ENCODE measurements at places on chromosomes 12 and 14.

GRCh38 chr14:90781344-90781761 is 34.9 kb downstream of the TTC7B start:
- DNase-seq: no peak

GRCh38 chr12:56141946-56142784 is 10.2 kb upstream of the MYL6B start:
- no peak for DNase-seq

GRCh38 chr12:1803736-1804135 is 16.6 kb upstream of the LRTM2 start:
- DNase-seq: no peak

- DNase-seq: no peak
Observed at GRCh38 chr14:104844306-104845032, 20.6 kb upstream of the CEP170B start.

GRCh38 chr12:104083769-104084475 is 19.6 kb downstream of the HCFC2 start:
- peak; percentile 84 for DNase-seq

DNA sequence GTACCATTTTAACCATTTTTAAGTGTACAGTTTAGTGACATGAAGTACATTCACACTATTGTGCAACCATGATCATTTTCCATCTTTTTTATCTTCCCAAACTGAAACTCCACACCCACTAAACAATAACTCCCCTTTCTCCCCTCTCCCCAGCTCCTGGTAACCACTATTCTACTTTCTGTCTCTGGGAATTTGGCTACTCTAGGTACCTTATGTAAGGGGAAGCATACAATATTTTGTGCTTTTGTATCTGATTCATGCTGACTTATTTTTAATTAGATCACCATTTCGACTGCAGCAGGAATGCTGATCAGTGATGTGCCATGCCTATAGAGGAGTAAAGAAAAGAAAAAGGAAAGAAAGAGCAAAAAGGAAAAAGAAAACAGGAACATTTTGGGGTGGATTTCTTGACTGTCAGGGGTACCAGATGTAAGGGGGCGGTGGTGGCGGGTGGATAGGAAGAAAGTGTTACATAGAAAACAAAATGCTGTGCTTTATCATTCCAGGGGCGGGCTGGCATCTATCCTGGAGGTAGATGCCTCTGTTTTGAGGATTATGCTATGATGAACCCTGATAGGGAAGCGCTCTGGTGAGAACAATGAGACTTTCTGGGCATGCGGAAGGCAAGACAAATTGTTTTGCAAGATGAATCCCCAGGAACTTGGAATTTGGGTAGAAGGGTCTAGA is 45.2 kb upstream of the CTDSP2 start:
- no peak for DNase-seq

DNA sequence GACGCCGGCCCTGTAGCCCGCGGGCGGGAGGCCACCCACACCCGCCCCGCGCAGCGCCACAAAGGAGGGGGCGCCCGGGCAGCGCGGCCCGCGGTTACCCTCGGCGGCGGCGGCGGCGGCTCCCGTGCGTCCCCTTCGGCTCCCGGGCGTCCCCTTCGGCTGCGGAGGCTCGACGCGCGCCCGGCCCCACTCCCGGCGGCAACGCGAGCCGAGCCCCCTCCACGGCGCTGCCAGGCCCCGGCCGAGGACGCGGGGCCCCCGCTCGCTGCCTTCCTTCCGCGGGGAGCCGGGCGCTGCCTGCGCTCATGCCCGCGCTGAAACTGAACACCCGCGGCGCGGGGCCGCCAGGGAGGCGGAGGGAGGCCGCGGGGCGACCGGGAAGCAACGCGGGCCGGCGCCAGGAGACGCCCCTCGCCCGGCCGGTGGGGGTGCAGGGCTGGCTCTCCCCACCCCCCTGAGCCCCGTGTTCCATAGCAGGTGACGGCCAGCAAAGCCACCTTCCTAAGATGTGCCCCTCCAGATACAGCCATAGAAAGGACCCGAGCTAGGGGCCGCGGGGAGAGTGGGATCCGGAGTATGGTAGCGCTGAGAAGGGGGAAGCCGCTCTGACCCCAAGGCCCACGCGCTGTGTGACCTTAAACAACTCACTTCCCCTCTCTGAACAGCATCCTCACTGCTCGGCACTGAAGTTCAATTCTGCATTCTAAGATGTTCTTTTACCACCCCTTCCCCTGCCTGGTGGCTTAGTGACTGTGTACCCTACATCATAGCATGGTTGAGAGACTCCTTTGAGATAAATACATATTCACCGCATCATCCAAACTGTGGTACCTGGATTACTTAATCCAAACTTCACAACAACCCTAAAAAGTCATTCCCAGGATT is 42.8 kb downstream of the KDM2B start:
- no peak for DNase-seq

DNA sequence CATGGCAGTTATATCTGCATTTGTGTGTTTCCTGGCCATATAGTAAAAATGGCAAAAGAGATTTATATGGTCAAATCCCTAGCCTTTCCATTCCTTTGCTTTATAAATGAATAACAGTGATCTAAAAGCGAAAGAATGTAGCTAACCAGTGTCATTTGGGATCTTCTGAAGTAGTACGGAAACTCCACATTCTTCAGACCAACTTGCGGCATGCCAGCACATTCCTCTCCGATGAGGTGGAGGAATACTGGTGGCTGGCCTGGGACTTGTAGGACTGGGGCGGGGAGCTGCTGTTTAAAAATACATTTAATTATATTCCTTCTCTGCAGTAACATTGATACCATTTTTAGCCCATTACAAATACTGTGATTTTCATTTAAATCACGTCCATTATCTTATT is 85.3 kb downstream of the SAMD4A start:
- no peak for DNase-seq

- DNase-seq: no peak
Observed at GRCh38 chr14:21863289-21863688, 189.7 kb upstream of the OR4E1 start.

- DNase-seq: peak; percentile 22
Observed at GRCh38 chr12:91991399-91992187, 154.1 kb downstream of the BTG1 start.

DNA sequence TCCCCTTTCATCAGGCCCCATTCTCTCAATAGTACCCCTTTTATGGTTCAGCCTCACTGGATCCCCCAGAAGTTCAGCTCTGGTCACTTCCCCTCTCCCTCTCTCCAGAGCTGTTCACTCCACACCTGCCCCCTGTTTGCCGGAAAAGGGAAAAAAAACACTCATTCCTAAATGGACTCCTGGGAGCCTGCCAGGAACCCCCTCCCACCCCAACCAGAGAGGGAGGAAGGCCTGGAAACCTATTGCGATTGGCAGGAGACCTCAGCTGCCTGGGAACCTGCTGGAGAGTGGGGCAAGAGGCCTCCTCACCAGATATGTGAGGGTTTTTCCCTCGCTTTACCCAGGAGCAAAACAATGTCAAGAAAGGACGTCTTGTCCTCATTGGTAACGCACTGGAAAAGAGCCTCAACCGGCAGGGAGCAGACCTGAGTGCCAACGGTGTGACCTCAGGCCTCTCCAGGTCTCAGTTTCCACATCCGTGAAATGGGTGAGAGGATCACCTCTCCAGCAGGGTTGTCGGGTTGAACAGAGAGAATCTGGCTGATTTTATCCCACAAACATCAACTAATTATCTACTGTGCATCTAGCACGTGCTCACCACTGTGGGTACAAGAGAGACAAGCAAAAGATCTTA is 4.6 kb downstream of the DTX1 start:
- no peak for DNase-seq

DNA sequence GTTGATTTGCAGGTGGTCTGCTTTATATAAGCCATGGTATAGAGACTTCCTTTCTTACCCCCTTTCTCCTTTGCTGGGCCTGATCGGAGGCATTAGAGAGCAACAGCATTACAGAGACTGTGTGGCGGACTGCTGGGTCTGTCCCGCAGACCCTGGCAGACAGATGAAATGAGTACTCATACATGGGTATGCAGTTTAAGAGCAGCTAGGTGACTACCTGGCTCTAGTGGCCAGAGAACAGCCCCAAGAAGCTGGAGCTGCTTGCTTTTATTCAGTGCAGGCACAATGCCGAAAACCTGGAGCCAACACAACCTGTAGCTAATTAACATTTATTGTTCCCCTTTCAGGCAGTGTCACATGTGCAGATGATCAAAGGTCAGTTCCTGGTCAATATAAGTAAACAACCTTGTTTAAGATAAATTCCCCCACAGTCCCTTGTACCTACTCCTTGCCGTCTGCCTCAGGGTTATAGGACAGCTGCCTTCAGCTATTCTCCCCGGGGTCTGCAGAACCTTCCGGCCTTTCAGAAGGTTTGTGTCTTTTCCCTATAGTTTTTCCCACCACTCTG is 160.0 kb downstream of the TRHDE start:
- no peak for DNase-seq

GRCh38 chr12:57459055-57459749 is 383 bp upstream of the GLI1 start:
- peak; percentile 96 for DNase-seq

GRCh38 chr14:34699873-34700621 is 14.3 kb downstream of the CFL2 start:
- no peak for DNase-seq

DNA sequence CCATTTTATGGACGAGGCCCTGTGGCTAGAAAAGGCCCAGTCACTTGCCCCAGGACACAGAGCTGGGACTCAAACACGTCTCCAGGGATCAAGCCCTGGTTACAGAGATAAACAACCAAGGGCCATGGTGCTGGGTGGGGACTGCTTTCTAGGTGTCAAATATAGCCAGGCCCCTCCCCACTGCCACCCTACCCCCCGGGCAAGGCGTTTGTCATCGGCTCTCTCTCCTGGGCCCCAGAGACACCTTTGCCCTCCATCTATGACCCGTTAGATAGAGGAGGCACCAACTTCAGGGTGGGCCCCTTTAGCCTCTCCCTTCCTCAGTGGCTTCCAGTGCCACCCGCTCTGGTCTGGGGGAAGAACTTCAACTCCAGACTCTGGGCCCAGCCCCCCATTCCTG is 18.0 kb downstream of the LTBP2 start:
- no peak for DNase-seq

DNA sequence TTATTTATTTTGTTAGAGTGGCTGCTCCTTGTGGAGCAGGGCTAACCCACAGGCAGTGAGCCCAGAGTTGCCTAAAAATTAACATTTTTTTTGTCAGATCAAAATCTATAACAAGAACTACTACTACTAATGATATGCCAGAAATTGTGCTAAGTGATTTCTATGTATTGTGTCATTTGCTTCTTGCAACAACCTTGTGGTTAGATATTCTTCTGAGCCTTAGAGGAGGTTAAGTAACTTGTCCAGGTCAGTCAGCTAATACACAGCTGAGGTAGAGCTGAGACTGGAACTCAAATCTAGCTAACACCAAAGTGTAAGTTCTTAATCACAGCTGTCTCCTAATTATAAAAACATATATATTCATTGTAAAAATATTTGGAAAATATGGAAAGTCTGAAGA is 29.8 kb downstream of the CFL2 start:
- no peak for DNase-seq

Measured in activated CD4-positive, alpha-beta T cell treated with anti-CD3 and anti-CD28 coated beads, Interleukin-10, Interleukin-2, amounts not matched to agents 100 ng/mL and 50 ng/mL, durations not matched to agents 16 hours and 8 hours (primary cell).